NCI-H510A (cell line): ENCODE measurements at places on chromosomes 6 and 20.

DNA sequence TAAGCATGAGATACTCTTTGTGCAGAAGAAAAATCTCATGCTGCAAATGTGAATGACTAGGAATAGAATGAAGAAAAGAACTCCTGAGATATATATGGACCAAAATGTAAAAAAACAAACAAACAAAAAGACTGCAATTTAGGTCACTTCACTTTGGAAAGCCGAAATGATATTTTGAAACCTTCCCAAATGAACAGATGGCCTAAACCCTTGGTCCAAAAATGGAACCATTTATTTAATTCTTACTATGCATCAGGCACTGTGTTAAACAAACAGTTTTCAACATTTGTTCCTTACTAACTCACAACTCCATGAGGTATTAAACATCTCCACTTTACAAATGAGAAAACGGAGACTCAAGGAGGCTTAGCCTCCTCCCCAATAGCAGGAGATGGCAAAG, 107.5 kb downstream of the VIP start:
- no peak for DNase-seq

GRCh38 chr6:21003780-21004541, 469.7 kb downstream of the CDKAL1 start:
- no peak for DNase-seq

DNA sequence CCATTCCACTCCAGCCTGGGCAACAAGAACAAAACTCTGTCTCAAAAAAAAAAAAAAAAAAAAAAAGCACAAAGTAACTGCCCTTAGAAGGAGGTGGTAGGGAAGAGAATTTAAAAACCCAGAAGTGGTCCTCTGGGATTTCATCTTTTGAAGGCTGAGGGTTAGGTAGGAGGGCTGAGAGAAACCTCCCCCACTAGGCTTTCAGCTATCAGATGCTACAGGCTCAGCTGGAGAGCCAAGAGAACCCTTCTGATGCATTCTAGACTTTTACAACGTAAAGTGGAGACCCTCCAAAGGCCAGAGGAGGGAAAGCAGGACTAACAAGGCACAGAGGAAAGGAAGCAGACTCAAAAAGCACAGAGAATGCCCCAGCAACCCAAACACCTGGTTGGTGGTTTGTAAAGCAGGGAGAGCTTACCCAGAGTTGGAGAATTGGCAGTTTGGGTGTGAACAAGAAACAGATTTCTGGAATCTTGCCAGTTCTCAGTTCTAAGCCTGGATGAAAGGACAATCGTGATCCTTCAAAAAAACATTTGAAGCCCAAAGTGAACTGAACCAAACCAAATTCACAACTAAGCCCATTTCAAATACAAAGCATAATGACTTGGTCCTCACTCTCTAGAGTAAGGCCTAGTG, 23.2 kb upstream of the SPAG4 start:
- no peak for DNase-seq

DNA sequence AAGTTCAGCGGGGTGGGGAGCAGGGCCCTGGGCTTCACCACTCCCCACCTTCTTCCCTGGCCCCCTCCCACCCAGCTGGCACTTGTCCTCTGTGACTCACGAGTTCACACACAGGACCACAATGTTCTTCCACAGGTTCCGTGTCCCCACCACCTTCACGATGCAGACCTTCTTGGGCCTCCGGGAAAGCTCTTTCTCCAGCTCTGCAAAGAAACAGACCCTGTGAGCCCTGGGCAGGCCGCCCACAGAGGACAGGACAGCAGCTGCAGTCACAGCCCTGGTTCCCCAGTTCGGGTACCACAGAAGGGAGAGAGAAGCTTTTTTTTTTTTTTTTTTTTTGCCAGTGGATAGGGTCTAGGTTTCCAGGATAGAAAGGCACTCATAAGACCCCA, 30.9 kb downstream of the PSMG4 start:
- DNase-seq, result no peak

- no peak for DNase-seq
Measured at GRCh38 chr6:121759370-121759769, 323.9 kb downstream of the GJA1 start.

GRCh38 chr6:17640477-17640917, 40.4 kb downstream of the FAM8A1 start:
- no peak for DNase-seq

DNA sequence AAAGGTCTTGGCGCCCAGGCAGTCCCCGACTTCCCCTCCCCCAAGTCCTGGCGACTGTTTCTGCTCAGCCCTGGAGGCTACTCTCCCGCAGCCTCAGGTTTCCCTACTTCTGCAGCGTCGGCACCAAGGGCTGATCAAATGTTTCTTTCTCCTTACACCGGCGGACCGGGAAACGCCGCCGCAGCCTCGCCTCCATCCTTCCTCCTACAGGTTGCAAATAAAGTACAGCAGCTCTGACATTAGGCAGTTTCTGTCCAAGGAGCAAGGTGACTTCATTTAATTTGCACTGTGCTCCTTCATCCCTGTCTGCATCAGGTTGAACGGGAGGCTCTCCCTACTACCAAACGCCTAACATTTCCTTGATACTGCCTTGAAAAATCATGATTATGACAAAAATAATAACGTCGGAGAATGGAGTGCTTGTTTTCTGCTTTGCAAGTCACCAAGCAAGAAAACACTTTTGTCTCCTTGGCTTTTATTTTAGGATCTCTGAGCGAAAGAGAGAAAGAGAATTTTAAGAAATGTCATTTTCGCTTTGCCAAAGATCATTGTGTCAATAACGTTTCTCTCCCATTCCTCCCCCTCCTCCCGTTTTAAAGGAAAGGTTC, 1.0 kb downstream of the CLIC5 start:
- no peak for DNase-seq

GRCh38 chr6:11298651-11299420, 66.4 kb upstream of the NEDD9 start:
- no peak for DNase-seq

- no peak for DNase-seq
Measured at GRCh38 chr6:15739867-15740266, 77.0 kb upstream of the DTNBP1 start.

DNA sequence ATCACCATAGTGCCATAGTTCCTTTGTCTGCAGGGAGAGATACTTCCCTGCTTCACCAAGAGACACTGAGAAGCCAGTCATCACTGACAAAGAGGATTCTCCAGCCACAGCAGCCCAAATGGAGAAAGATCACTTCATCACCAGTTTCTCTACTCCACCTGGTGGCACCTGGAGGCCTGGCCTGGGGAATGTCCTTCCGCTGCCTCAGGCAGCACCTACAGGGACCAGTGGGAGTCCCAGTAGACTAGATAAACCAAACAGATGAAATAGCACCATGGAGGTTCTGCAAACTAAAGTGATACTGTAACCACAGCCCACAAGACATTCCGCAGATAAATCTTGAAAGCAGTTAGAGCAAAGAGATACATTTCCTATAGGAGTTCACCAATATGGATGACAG, 266.5 kb downstream of the C6orf118 start:
- DNase-seq, result no peak

DNA sequence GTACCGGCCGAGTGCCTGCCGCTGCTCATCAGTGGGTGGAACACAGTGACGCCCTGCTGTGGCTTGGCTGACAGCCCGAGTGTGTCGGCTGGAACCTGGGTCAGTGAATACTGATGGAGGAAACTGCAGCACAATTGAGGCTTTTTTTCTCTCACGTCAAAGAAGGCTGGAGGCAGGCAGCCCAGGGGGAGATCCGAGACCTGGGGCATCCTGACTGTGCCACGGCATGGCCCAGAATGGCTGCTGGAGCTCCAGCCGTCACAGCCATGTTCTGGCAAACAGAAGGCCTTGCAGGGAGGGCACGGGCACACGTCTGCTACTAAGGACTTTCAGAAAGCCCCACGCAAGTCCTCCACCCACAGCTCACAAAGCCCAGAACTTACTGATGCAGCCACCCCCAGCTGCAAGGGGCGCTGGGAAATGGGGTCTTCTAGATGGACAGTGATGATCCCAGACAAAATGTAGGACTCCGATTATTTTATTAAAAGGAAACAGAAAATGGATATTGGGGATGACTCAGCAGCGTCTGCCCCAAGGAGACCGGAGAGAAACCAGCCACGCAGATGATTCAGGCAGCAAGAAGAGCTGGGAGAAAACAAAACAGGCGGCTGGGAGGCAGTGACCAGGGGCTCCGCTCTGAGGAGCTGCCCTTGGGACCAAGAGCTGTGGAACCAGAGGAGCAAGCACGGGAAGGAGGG, 140.0 kb downstream of the TAF4 start:
- DNase-seq, result no peak

DNA sequence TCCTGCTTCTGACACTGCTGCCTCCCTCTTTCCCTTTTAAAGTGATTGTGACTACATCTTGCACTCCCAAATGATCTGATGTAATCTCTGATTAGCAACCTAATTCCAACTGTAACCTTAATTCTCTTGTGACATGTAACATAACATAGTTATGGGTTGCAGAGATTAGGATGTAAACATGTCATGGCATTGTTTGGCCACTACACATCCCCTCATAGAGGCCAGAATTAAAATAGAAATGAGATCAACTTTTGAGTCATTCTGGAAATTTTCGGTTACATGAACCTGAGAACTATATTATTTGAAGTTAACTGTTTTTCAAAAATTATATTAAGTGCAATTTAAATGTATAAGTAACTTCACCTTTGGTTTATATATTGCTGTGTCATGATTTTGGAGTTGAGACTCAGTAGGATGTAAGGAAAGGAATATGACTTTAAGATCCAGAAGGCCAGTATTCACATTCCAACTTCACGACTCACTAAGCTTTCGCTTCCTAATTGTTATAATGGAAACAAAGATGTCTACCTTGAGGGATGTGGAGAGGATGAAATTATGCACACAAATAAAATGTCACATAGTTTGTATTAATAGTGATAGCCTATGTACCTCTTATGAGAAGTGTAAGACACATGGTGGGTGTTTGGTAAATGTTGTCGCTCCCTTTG, 611.9 kb upstream of the MAP3K7 start:
- no peak for DNase-seq

DNA sequence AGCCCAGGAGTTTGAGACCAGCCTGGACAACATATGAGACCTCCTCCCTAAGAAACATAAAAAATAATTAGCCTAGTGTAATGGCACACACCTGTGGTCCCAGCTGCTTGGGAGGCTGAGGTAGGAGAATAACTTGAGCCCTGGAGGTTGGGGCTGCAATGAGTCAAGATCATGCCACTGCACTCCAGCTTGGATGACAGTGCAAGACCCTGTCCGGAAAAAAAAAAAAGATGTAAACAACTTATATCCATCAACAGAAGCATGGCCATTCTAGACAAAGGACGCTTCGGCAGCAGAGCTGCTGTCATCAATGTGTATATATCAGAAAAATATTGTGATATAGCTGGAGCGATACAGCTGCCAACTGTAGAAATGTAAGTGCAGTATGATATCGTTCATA, 59.6 kb upstream of the ARID1B start:
- no peak for DNase-seq

DNA sequence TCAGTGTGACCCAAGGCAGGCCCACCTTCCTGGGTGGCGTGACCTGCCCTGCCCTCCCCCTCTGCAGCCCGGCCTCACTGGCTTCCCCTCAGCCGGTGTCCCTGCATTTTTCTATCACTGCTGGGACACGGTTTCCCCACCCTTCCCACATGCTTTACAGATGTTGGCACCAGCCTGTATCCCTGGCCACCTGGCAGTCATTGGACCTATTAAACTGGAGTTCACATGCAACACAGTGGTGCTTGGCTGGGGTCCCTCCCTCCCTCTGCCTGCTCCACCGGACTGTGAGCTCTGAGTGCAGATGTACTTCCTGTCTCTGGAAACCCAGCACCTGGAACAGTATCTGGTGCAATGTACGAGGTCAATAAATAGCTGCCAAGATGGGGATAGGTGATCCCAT, 25.5 kb upstream of the STX16 start:
- no peak for DNase-seq

DNA sequence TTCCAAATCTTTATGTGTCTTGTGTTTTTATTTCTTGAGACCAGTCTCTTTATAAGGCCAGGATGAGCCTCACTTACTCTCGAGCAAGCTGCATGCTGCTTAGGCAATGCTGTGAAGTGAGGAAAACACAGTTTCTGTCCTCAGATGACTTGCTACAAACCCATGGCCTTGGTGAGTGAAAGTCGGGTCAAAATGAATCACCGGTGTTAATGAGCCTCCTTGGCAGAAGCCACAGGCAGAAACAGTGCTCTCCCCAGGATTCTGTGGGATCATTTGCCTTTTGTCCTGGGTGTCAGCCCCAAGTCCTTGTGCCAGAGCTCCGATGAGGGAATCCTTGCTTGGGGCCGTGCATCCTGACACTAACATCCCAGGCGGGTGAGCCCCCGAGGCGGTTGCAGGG, 482.5 kb downstream of the QKI start:
- DNase-seq, result no peak

GRCh38 chr20:60691966-60692615, 560.0 kb upstream of the CDH4 start:
- no peak for DNase-seq

GRCh38 chr20:6588296-6588695, 179.2 kb upstream of the BMP2 start:
- DNase-seq, result peak; percentile 3

GRCh38 chr6:128860782-128861181, 22.2 kb upstream of the LAMA2 start:
- no peak for DNase-seq

GRCh38 chr6:122791310-122791679, 2.2 kb downstream of the SMPDL3A start:
- DNase-seq, result no peak

DNA sequence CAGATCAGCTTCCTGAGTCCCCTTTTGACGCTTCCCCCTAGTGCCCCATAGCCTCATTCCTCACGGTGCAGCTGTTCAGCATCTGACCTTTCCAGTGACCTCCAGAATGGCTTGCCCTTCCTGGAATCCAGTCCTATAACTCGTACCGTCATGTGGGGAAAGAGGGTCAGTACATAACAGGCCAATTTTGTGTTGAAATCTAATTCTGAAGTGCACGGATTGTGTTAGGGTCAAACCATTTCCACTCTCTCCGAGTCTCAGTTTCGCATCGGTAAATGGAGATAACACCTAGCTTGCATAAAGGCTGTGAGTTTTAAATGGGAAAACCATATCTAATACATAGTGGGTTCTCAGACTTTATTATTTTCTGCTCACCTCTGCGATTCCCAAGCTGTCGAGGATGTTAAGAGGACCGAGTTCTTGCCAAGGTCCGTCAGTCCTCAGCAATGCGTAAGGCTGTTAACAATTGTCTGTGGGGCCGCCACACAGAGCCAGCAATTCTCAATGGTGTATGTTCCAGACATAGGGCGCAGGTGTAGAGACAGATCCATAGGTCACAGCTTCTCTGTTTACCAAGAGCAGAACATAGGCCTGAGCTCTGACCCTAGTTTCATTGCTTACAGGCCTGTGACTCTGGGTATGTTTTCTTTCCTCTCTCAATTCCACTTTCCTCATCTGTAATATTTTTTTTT, 45.5 kb upstream of the CCR6 start:
- DNase-seq, result no peak

GRCh38 chr6:4727671-4728435, 48.4 kb upstream of the CDYL start:
- DNase-seq, result no peak

- DNase-seq, result peak; percentile 45
Measured at GRCh38 chr6:83853178-83854000, at the start of gene RIPPLY2. Gene RIPPLY2, plus strand, starts transcription at chr6:83853360. Its CDS starts 57 bp downstream, at chr6:83853417.

- peak; percentile 7 for DNase-seq
Measured at GRCh38 chr6:47168180-47168579, 126.0 kb upstream of the ADGRF1 start.

- no peak for DNase-seq
Measured at GRCh38 chr6:135852746-135853145, 1.2 kb downstream of the PDE7B start.

- DNase-seq, result no peak
Measured at GRCh38 chr20:24273251-24273650, 196.2 kb upstream of the SYNDIG1 start.
